ENCODE measurements at places on chromosomes 3 and 15.

DNA sequence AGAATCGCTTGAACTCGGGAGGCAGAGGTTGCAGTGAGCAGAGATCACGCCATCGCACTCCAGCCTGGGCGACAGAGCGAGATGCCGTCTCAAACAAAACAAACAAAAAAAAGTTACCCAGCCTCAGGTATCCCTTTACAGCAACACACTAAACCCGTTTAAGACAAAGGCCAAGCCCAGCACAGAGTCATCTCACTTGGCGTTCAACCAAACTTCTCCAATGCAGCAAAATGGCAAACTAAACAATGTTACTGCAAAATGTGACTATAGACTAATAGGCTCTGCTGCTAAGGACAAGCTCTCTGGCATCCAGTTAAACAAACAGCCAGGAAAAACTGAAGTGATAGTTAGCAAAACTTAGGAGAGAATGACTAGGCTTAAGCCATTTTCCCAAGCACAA is 6.4 kb upstream of the FAM219B start:
- DNase-seq, result no peak

GRCh38 chr15:26590676-26591075 is 182.2 kb downstream of the GABRB3 start:
- no peak for DNase-seq

- no peak for DNase-seq
Measured at GRCh38 chr3:126908752-126909275, 74.1 kb upstream of the PLXNA1 start.

- DNase-seq, result no peak
Measured at GRCh38 chr3:6921066-6921465, 60.2 kb downstream of the GRM7 start.

GRCh38 chr15:60546744-60547143 is 67.8 kb upstream of the ICE2 start:
- no peak for DNase-seq

DNA sequence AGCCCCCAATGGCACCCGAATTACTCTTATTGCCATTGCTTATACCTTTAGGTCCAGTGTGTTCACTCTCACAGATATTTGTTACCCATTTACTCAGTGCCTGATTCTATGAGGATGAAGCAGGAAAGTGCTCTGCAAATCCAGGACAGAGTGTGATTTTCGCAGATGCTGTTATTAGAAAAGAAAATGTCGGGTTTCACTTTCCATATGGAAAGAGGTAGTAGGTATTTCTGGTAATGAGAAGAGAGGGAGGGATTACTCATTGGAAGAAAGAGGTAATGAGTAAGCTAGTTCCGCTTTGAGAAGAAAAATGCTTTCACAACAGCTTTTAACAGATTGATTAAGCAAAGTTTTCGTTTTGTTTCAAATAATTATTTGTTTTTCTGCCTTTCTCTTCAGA is 336.3 kb upstream of the CFAP20DC start:
- no peak for DNase-seq

Data from foreskin keratinocyte (primary cell).